ENCODE measurements at places on chromosomes 2 and 18.
A peak's percentile ranks its signal among the peaks of the same experiment; 100 is the strongest.

- DNase-seq, result no peak
These were observed 96.8 kb downstream of the SNTG2 start for GRCh38 chr2:1047485-1047884.

DNA sequence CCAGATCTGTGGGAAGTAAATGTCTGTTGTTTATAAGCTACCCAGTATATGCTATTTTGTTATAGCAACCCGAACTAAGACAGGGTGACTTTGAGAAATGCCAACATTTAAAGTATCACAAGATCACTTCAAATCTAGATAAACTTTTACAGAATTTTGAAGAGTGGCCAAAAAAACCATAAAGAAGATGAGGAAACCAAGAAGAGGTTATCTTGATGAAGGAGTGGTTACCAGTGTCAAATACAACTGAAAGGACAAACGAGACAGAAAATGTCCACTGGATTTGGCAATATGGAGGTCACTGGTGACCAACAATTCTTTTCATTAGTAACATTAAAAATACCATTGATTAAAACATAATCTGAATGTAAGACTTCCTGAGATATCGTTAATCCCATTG, 235.7 kb downstream of the DYM start:
- no peak for DNase-seq

- no peak for DNase-seq
These were observed 125.4 kb downstream of the OSBPL1A start for GRCh38 chr18:24272229-24272525.

DNA sequence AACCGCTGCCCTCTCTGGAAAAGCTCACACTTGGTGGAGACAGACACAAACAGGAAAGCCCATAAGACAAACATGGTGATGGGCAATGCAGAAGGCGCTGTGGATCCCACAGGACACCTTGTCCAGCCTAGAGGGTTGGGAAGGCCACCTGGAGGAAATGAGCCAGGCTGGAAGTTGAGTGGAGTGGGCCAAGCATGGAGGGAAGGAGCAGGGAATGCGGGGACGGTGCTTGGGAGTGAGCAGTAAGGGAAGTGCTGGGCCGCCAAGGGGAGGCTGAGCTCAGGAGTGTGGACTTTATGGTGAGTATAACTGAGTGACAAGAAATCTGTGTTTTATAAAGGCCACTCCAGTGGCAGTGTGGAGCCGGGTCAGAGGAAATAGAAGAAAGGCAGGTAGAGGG, 2.8 kb upstream of the GRHL1 start:
- no peak for DNase-seq

- DNase-seq, result no peak
These were observed 7.8 kb upstream of the ANXA4 start for GRCh38 chr2:69734035-69734611.

DNA sequence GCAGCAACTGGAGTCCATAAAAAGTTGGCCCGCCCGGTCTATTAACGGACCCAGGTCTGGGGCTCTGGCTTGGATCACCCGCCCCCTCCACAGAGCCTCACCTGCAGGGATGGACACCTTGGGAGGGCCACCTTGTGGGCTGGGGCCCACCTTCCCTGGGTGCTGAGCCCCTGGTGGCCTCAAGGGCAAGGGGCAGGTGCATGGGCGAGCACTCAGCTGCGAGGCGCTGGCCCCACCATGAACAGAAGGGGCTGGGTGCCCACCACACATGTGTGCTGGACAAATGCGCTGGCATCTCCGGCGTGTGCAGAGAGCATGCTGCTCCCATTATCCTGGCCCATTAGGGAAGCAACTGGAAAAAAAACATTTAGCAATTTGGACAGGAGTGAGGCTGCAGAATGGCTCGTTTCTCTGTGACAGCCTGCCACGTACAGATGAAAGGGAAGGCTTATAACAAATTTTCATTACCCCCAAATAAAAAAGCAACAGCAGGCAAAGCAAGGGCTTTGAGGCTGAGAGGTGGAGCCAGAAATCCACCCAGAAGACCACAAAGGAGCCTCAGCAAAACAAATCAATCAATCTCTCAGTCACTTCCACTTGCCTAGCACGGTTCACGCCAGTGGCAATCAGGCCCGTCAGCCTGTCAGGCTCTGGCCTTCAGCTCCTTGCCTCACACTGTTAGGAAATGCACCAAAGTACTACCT, 253.1 kb upstream of the ZNF521 start:
- no peak for DNase-seq

- DNase-seq, result no peak
These were observed 83.6 kb downstream of the MREG start for GRCh38 chr2:215929602-215930335.

- DNase-seq, result no peak
These were observed 10.8 kb downstream of the GALNT1 start for GRCh38 chr18:35592298-35592697.

DNA sequence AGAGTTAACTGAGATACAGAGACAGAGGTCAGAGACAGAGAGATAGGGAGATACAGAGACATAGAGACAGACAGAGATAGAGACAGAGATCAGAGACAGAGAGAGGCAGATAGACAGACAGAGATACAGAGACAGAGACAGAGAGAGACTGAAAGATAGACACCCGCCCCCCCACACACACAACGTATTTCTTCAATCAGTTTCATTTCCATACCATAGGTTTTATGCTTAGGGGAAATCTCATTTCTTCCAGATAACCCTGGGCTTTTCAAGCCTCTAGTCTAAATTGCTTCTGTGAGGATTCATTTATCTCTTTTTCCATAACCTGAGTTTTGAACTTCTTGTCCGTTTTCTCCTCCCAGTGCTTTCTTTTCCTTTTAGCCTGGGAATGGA, 94.6 kb downstream of the CD8B2 start:
- DNase-seq, result no peak

DNA sequence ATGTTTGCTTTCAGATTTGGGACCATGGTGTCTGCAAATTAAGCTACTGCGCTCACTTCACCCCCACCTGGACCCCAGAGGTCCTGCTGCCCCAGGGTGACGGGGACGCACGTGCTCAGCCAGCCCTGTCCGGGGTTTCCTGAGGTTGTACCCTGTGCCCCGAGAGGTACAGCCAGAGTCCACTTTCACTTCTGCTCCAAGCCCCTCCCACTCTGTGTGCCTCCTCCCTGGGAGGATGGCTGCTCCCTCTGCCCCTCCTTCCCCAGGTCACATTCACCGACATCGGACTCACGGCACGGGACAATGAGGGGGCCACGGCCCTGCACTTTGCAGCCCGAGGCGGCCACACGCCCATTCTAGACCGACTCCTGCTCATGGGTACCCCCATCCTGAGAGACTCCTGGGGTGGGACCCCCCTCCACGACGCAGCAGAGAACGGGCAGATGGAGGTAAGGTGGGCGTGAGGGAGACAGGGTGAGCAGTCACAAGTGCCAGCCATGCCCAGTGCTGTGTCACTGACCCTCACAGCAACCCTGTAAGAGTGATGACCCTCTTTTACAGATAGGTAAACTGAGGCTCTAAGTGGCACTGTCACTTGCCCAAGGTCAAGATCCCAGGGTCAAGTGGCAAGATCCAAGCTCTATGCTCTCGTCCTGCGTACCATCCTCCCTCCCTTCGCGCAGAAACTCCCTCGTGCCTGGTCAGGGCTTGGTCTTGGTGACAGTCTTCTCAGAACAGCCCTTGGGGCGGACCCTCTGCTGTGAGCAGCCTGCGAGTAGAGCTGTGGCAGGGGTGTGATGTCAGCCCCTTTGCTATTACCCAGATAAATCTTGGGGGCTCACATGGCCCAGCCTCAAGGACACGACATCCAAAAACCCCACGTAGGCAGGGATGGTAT, 7.6 kb downstream of the ESPNL start:
- DNase-seq, result peak; percentile 84

DNA sequence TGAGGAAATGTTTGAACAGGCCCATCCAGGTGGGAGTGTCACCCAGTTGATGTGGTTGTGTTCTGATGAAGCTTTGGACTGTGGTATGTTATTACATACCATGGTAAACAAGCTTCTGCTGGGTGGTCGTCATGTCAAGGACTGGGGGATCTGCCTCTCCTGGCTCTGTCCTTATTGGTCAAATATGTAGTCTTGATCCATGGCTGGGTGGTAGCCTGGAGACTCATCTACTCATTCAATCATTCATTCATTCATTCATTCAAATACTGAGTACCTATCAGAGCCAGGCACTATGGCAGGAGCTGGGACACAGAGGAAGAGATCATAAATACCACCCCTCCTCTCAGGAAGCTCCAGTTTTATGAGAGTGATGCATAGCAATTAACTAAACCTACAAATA, 60.8 kb downstream of the TACR1 start:
- no peak for DNase-seq

DNA sequence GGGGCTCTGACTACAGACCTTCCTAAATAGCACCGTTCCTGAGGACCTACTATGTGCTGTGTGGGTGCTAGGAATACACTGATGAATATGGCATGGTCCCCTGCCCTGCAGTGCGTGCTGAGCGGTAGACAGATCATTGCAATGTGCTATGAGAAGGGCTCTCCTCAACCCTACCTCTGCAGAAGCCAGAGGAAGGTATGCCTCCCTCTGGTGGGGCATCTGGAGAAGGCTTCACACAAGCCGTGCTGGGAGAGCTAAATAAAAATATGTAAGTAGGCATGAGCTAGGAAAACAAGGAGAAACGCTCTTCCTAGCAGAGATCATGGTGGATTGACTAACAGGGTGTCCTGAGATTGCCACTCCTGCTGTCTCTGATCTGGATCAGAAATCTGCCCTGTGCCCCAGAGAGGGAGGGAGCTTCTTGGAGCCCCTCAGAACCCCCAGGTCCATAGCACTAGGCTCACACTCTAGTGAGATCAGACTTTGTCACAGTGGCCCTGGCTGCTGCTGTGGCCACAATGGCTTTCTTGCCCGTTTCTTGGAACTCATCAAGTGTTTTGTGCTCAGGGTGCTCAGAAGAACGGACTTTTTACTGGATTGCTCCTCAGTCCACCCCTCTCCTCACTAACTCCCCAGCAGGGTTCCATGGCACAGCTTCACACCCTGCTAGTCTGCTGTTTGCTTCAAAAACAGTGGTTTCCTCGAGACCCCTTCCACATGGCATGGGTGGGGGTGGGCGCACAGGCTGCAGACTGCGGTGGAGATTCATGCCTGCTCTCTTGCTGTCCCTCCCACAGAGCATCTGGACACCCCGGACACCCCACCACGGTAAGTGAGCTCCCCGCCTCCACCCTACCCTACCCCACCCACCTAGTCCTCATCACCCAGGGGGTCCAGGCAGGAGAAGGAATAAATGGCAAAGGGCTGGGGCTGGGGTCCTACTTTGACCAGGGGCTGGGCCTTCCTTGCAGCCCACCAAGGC, 14.2 kb downstream of the SIGLEC15 start:
- no peak for DNase-seq

DNA sequence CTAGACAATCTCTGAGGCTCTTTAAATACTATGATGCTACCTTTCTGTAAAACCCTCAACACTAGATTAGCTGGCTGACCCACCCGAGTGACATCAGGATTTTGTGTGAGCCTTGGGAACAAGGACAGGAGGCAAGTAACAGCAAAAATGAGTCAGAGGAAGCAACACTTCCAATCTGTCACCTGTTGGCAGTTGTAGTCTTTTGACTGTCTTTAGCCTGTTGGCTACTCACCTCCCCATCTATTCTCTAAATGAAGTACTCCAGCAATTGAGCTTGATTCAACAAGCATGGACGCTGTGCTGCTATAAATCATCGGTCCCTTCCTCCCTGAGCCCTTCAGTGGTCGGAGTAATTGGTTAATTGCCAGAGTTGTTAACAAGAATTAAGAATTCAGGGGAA, 898.7 kb downstream of the BCL11A start:
- no peak for DNase-seq

- no peak for DNase-seq
These were observed 205.1 kb upstream of the SRD5A2 start for GRCh38 chr2:31785876-31786275.

GRCh38 chr2:164757934-164758695, 83.5 kb downstream of the COBLL1 start:
- no peak for DNase-seq

GRCh38 chr2:24449344-24449743, 41.7 kb upstream of the NCOA1 start:
- DNase-seq, result no peak

DNA sequence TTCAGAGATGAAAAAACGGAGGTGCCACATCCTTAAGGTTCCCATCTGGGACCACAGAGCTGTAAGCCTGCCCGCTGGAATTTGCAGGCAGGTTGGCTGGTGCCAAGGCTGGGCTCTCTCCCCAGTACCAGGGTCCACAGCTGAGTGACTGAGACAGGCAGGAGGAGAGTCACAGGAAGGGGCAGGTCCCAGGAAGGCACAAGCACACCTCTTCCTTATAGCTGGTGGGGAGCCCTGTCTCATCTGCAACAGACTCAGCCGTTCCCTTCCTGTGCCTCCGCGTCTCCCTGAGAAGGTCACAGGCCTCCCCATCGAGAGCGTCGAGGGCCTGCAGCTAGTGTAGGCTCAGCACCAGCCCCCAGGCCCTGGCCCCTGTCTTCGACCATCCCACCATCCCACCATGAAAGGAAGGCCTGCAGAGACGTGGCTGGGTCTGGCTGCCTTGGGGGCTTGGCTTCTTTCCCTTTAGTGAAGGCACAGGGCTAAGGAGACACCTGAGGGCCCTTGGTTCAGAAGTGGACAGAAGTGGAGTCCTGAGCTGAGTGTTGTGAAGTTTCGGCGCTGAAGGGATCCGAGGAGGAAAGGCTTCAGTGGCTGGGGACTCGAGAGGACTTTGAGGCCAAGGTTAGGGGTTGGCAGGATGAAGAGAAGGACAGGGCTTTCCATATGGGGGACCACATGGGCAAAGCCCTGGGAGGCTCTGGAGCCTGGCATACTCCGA, 26.8 kb downstream of the GLI2 start:
- DNase-seq, result no peak

DNA sequence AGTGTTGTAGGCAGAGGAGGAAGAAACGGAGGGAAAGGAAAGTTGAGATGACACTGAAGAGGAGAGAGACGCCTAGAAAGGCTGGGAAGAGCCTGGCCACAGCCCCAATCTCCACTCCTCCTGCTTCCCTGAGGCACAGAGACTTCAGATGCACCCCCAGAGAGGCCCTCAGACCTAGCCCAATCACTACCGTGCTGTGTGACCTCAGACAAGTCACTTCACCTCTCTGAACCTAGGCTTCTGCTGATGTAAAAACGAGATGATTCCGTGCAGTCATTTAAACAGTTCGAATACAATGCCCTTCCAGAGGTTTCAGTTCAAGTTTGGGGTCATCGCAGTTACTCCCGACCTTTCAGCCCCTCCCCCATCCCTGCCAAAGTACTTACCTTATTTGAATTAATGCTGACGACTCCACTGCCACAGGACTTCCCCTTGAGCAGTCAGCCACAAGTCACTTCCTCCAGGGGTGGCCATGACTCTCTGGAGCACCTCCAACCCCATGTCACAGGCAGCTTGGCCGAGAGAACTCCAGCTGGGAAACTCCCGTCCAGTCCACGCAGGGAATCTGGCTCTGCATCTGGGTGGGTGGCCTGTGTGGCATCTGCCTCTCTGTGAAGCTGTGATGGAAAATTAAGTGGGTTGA, 105.2 kb upstream of the ID2 start:
- DNase-seq, result no peak

DNA sequence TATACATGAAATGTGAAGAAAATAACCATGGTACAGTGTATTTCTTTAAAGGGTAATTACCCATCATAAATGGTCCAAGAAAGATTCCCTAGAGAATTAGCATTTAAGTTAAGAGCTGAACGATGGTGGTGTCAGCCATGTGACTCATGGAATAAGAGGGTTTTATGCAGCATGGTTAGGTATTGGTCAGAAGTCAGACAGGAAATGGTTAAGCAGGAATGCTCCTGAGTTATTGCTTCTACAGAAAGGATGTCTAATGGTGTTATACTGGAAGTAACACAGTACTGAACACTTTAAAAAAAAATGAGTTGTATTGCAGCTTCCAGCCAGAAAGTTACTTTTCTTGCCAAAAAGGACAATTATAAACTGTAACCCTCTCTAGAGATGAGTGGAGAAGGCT, 72.7 kb upstream of the UBE2E3 start:
- DNase-seq, result no peak

Data from GM12891 (cell line).